ENCODE measurements at places on chromosomes 11 and 22.

GRCh38 chr22:44567846-44568493, 69.9 kb upstream of the RTL6 start:
- no peak for DNase-seq

GRCh38 chr11:65355013-65355775, 643 bp downstream of the TIGD3 start:
- no peak for DNase-seq

GRCh38 chr11:65493367-65494176, 5.3 kb upstream of the MALAT1 start:
- DNase-seq: peak; percentile 98

- peak; percentile 88 for DNase-seq
These were observed 33.4 kb upstream of the AMOTL1 start for GRCh38 chr11:94734563-94735275.

- peak; percentile 70 for DNase-seq
These were observed 73.6 kb upstream of the TTLL12 start for GRCh38 chr22:43260331-43261231.
